A549 treated with CORT108297 at 1 μM for 4 hours (cell line): ENCODE measurements at places on chromosomes 13 and 19. TPM values are rescaled to one million over a fixed set of nuclear protein-coding genes. Genes with fewer than 3 reads are reported as not detected.

The DNAAF3 gene
- total RNA-seq, result 4.5 to 6.9 TPM (median 6.2 TPM) in 5 replicates

The FAM83E gene
- total RNA-seq, result 0.07 to 0.35 TPM (median 0.25 TPM) in 4 of 5 replicates, not detected in the other

The VSIG10L gene
- 6.8 to 12.2 TPM (median 10.4 TPM) in 5 replicates for total RNA-seq

The ZNF837 gene
- 0.92 to 1.6 TPM (median 1.4 TPM) in 5 replicates for total RNA-seq

The DOHH gene
- 12.5 to 21.9 TPM (median 19.4 TPM) in 5 replicates for total RNA-seq

The CALR3 gene
- not detected in 5 replicates for total RNA-seq

The THSD1 gene
- total RNA-seq, result 8.8 to 9.7 TPM (median 9.2 TPM) in 5 replicates

The DEDD2 gene
- 68.1 to 93.9 TPM (median 85.4 TPM) in 5 replicates for total RNA-seq
